ENCODE measurements at places on chromosomes 1 and 21.
A peak's percentile ranks its signal among the peaks of the same experiment; 100 is the strongest.

DNA sequence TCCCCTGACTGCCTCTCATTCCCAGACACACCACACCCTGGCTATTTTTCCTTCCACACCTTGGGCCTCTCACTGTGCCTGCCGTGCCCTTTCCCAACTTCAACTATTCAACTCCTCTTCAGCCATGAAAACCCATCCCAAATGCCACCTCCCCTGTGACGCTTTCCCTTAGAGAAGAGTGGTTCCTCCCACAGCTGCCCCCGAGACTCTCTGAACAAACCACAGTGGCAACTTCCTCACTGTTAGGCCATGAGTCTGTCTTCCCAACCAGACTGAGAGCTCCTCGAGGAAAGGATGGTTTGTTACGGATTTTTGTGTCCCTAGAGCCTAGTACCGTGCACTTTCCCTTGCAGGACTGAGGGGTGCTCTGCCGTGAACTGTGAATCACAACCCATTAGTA, 59.2 kb downstream of the LRRN2 start:
- DNase-seq = no peak

GRCh38 chr1:44592208-44593145, 81.8 kb downstream of the TMEM53 start:
- no peak for DNase-seq

- DNase-seq = no peak
Observed at GRCh38 chr1:43986712-43987111, 4.7 kb upstream of the CCDC24 start.

DNA sequence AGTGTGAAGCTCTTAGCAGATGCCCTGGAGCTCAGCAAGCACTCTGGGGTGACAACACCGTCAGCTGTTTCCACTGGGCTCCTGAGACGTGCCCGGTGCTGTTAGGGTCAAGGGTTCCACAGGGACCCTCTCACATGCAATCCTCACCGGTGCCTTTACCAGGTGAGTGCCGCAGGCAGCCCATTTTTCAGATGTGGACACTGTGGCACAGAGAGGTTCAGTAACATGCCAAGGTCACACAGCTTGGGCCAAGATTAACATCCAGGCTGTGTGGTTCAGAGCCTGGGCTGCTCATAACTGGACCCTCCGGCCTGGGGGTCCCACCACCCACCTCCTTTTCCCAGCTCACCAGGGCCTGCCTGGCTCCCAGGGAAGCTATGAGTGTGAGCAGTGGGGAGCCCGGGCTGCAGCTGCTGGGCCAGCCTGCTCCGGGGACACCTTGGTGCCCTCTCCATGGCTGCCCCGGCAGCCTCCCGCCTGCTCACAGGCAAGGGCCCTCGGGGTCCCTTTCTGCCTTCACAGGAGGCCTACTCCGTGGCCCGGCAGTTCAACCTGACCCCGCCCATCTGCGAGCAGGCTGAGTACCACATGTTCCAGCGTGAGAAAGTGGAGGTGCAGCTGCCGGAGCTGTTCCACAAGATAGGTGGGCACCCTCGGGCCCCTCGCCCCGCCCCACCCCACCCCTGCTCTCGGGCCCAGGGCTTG, 49.3 kb downstream of the KCNAB2 start:
- no peak for DNase-seq

GRCh38 chr1:177392336-177392735, 221.6 kb downstream of the BRINP2 start:
- DNase-seq = no peak

DNA sequence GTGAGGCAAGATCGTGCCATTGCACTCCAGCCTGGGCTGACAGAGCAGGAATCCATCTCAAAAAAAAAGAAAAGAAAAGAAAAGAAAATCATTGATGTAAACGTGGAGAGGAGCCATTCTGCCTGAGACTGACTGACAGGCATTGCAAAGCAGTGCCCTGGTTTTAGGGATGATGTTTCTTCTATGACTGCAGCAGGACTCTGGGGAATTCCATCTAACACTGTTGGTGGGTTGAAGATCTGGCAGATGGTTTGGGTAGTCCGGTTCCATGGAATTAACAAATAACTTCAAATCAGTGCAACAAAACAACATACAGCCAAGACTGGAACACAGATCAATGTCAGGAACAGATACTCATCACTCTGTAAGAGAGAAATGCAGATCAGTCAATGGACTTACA, 17.8 kb upstream of the LAMC2 start:
- DNase-seq = no peak

- DNase-seq = peak; percentile 56
Observed at GRCh38 chr1:109821221-109821669, 57.5 kb upstream of the EPS8L3 start.

GRCh38 chr1:221439747-221440501, 302.0 kb downstream of the DUSP10 start:
- DNase-seq = peak; percentile 83

DNA sequence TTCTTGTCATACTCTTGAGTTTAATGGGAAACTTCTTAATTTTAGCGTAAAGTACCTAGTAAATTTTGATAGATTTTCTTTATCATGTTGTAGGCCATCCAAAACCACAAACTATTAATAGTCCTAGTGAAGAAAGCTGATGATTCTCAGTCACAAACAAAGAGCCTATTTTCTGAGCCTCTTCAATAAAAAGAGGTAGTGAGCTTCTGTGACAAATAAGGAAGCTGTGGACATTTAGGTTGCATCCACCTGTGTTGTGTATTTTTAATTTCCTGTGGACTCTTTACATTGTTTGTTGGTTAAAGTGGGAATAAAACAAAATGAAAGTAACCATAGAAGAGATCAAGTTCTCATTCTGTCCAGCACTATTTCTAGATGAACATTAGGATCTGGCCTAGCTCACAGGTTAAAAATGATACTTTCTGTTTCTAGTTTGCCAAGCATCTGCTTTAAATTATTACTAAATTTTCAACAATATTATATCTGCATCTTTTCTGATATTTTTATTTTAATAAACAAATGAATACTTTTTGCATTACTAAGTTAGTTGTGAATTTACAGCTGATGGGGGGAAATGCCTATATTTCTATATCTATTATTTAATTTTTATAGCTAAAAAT, 702.2 kb upstream of the ADGRL4 start:
- DNase-seq = no peak

DNA sequence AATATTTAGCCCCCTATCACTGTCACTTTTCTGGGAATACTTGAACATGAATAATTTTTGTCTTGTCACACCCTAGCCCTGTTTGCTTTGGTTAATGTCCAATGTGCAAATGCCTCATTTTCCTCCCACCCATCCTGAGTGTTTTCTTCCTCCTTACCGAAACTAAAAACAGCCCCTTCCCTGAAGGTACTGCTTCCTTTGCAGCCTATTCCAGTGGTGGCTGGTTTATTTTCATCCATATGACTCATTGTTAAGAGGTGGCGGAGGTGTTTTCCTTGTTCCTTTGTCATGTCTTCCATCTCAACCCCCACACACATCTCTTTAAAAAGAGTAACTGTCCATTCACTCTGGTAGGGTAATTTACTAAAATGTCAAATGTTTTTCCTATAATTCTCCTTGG, 40.4 kb downstream of the CD55 start:
- DNase-seq = no peak

- peak; percentile 74 for DNase-seq
Observed at GRCh38 chr1:202807926-202808757, at the start of gene KDM5B. KDM5B (minus strand) TSS chr1:202808421; CDS start chr1:202808305, 116 bp downstream.

DNA sequence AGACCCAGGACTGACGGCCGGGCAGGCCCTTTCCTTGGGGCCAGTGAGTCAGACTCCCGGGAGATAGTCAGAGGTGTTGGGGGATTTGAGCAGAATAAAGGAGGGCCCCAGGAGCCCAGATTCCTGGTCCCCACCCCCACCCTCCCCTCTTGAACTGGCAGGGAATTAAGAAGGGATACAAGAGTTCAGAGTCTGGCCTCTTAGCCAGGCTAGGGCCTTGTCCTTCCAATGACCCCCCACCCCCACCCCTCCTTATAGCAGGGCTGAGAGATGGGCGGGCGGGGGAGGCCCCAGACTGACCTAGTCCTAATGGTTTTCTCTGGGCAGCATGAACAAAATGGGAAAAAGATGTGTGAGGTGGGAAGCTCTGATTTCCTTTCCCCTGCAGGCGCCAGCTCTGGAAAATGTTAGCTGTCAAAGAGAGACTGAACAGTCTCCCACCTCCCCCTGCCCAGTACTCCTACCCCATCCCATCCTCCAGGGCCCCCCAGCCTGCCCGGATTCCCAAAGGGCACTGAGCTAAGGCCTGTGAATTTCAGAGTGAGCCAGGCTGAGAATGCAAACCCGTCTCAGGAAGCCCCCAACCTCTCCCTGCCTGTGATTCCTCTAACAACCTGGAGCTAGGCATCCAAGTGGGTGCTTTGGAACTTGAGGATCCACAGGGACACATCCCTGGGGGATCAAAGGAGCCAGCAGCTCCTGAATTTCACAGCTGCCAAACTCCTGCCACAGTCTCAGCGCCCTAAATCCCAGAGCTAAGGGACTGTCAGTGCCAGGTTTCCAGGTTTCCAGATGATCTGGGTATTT, 5.8 kb upstream of the CRABP2 start:
- DNase-seq = no peak

- no peak for DNase-seq
Observed at GRCh38 chr1:3819771-3820200, 23.5 kb upstream of the LRRC47 start.

GRCh38 chr1:167345386-167345733, 124.7 kb downstream of the POU2F1 start:
- no peak for DNase-seq

- peak; percentile 7 for DNase-seq
Observed at GRCh38 chr1:171486048-171486519, 754 bp downstream of the PRRC2C start.

GRCh38 chr1:167165948-167166689, 54.6 kb upstream of the POU2F1 start:
- no peak for DNase-seq

- no peak for DNase-seq
Observed at GRCh38 chr21:42107177-42107880, 36.2 kb downstream of the UMODL1 start.

- DNase-seq = no peak
Observed at GRCh38 chr1:37392051-37392450, 82.3 kb upstream of the ZC3H12A start.

DNA sequence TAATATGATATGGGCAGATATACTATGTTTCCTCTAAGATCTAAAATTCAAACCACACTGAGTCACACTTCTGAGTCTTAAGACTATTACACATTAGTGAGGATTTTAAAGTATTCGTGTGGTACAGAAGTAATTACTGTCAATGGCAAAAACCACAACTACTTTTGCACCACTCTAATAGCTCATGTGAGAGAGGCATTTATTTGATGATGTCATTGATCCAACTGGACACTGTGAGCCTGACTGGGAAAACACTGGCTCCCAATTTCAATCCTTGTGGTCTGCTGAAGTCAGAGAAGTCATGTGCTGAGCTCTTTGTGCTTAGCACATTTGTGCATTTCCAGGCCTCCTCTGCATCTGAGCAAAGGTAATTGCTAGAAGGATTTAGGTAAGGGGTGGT, 377.8 kb downstream of the USH2A start:
- DNase-seq = no peak

DNA sequence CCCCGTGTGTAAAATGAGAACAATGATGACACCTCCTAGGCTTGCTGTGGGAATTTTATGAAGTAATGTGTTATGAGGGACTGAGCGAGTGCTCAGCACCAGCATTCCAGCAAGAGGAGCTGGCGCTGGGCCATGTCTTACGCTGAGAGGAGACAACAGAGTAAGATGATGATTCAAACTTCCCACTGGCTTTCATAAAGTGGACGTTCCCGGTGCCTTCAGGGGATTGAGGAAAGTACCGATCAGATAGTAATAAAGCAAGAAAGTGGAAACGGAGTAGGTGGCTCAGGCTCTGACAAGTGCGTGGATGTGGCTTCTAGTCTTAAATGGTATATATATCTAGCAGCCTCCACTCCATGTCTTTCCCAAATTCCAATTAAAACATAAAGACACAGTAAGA, 23.8 kb downstream of the EPHA10 start:
- no peak for DNase-seq

DNA sequence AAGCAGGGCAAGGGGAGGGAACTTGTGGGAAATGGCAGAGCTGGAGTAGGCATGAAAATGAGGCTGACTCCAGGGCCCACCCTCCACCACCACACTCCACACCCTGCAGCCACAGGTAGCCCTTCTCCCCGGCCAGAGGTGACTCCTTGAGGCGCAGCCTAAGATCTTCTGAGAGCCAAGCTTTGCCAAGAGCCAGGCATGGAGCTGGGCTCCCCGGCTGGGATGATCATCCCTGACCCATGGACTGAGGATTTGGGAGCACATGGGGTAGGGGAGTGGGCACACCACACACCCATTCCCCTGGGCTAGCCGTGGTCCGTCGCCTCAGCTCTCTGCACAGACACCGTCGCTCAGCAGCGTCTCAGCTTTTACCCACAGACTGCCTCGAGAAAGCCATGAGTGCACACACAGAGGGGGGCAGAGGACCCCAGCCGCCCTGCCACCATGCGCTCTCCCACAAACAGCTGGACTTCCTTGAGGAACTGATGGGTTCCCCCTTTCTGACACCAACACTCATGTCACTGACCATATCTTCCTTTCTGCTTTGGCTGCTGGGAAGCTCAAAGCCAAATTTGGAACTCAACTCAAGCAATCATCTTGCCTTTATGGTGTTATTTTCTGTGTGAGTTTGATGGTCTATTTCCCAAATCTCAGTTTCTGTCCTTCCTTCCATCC, 123.6 kb upstream of the RUNX3 start:
- no peak for DNase-seq

DNA sequence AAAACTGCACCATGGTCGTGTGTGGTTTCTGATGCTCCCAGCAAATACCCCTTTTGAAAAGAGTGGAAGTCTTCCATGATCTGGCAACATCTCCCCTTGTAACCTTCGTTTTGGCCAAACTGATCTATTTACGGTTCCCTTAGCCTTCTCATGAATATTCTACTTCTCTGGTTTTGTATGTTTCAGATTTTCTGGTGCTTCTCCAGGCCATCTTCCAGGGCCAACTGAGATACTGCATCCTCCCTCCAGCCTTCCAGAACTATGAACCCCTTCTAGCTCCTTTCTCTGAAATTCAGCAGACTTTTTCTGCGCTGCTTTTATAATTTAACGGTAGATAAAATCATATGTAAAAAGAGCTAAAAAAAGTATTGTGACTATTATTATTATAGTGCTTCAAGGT, 97.7 kb downstream of the XCL2 start:
- DNase-seq = no peak

GRCh38 chr1:201376107-201376463, 1.4 kb downstream of the TNNT2 start:
- no peak for DNase-seq

GRCh38 chr21:39715804-39716397, 29.1 kb upstream of the IGSF5 start:
- peak; percentile 8 for DNase-seq

GRCh38 chr1:59173721-59174120, 123.2 kb upstream of the FGGY start:
- DNase-seq = no peak

- DNase-seq = no peak
Observed at GRCh38 chr1:110493059-110493699, 25.8 kb downstream of the KCNA10 start.

GRCh38 chr1:108130794-108131193, 69.3 kb downstream of the SLC25A24 start:
- no peak for DNase-seq

All from A549 (cell line).